ENCODE measurements at places on chromosomes 3 and 15. TPM values are rescaled to one million over a fixed set of nuclear protein-coding genes. Genes with fewer than 3 reads are reported as not detected.

The SGO1 gene
- not detected for total RNA-seq

DNA sequence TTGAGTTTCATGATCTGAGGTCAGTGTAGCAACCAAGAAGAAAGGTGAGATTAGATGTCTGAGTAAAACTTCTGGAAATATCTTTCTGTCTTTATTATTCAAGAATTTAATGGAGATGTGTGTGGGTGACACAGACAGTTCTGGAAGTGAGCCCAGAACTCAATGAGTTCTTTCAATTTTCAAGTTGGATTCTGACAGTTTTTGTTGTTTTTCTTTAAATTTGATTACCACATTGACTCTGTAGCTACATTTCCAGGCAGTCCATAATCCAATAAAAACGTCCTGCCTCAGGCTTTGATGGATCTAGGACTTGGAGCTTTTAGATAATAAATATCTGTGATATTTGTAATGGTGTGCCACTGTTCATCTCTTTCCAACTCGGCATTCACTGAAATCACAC lies 3.9 kb upstream of the PARP14 start:
- DNase-seq = no peak

GRCh38 chr3:87333393-87333892 lies 57.1 kb upstream of the POU1F1 start:
- DNase-seq = no peak

DNA sequence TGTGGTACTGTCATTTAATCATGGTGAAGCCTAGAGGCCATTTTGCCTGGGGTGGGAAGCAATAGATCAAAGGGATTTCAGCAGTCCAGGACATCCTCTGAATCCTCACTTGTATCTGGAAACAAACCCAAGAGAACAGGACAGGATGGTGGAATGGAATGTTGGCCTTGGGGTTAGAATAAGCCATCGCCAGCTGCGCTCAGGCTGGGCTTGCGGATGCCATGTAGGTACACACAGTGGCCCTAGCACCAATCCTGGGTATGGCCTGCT lies 76.5 kb upstream of the ALDH1A3 start:
- no peak for DNase-seq

- DNase-seq = no peak
Measured at GRCh38 chr3:57150113-57150581, 15.0 kb downstream of the IL17RD start.

DNA sequence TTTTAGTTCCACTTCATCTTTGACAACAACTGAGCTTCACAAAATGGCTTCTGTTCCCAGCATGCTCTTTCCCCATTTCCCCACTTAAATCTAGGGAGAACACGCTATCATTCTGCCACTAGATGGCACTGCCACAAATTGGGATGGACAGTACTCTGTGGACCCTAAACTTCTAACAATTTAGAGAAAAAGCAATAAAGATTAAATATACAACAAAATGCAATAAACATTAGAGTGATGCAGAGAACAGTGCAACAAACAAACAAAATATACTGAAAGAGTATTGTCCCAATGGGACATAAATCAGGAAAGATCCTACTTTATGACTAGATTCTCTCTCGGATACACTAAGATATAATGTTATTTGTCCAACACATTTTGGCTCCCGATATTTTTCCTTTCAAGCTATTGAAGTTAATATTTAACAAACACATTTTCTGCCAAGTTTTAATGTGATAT lies 169.7 kb upstream of the TMCO5A start:
- no peak for DNase-seq

- DNase-seq = no peak
Measured at GRCh38 chr3:56288258-56288657, 180.0 kb downstream of the ERC2 start.

DNA sequence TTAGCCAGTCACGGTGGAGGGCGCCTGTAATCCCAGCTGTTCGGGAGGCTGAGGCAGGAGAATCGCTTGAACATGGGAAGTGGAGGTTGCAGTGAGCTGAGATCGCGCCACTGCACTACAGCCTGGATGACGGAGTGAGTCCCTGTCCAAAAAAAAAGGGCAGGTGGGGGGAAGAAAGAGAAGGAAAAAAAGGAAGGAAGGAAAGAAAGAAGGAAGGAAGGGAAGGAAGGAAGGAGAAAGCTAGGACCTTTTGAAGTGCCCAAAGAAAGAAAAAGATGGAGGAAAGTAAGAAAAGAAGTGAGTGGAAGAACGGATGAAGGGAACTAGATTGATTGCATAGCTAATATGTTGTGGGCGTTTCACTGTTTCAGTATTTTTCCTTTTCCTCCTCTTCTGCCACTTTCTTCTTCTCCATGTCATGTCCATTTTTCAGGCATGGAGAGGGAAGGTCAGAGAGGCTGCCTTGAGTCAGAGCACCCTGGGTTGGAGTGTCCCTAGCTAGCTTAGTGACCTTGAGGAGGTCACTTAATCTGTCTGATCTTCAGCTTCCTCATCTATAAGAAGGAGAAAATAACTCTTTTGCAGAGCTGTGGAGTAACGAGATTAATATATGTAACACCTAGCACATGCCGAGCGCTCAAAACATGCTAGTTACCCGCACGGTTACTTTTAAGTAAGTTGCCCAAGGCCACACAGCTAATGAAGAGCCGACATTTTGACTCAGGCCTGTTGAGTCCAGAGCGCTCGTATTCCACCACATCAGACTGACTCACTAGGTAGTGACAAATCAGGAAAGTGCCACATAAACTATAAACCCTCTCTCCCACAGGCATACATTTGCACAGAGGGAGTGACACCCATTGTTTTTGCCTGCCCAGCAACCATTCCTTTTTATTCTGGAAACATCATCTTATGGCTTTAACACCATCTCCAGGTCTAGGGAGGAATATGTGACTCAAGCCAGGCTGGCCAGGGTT lies 42.2 kb downstream of the BHLHE40 start:
- no peak for DNase-seq

GRCh38 chr15:53022788-53023187 lies 232.7 kb upstream of the ONECUT1 start:
- DNase-seq = no peak

The ISL2 gene
- total RNA-seq = not detected

GRCh38 chr15:77518458-77518857 lies 97.8 kb downstream of the HMG20A start:
- no peak for DNase-seq

DNA sequence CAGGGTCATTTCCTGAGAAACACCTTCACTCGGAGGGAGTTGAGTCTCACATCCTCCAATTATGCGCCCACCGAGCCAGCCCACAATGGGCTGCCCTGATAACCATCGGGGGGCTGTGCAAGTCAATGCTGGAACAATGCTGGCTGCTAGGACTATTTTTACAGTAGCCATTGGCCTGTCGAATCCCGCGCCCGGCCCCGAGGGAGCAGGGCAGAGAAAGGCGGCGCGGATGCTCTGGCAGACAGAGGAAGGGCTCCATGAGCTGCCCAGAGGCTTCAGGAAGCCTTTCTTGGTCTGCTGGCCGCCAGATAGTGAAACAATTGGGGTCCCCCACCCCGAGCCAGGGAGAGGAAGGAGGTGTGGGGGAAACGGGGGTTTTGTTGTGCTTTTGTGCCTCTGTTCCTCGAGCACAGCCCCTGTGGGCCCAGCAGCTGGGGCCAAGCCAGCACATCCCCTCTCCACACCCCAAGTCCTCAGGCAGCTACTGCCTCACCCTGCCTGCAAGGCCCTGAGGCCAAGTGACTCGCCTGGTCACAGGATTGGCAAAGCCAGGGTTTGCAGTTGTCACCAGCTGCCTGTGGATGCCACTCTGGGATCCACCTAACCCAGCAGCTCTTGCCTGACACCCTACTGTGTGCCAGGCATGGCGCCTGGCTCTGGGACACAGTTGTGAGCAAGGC lies 39.0 kb downstream of the SLC6A6 start:
- no peak for DNase-seq

The LRRC31 gene
- total RNA-seq = not detected

The HHLA2 gene
- not detected for total RNA-seq

DNA sequence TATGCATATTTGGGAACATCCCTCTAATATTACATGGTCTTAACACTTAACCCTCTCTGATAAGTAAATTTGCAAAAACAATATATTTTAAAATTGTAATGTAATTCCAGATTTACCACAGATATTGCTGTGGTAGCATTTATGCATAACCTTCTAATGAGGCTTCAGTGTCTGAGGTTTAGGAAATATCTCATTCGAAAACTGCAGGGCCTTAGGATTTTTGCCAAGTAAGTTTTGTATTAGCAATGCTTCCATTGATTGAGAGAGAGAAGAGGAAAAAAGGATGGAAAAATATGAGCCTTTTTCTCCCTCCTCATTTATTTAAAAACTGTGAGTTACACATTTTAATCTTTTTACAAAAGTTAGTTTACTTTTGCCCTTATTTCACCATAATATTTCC lies 294.6 kb downstream of the EPHA3 start:
- DNase-seq = no peak

The CLDN11 gene
- 9.0 TPM for total RNA-seq

The LSAMP gene
- 2.1 TPM for total RNA-seq

DNA sequence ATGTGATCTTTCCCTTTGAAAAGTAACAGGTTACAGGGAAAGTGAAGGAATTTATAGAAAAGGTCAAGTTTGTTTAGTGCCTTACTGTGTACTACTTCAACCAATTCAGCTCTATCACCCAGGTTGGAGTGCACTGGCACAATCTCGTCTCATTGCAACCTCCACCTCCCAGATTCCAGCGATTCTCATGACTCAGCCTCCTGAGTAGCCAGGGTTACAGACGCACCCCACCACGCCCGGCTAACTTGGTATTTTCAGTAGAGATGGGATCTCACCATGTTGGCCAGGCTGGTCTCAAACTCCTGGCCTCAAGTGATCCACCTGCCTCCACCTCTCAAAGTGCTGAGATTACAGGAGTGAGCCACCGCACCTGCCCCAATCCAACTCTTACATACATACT lies 279.7 kb downstream of the ZBTB20 start:
- DNase-seq = no peak

DNA sequence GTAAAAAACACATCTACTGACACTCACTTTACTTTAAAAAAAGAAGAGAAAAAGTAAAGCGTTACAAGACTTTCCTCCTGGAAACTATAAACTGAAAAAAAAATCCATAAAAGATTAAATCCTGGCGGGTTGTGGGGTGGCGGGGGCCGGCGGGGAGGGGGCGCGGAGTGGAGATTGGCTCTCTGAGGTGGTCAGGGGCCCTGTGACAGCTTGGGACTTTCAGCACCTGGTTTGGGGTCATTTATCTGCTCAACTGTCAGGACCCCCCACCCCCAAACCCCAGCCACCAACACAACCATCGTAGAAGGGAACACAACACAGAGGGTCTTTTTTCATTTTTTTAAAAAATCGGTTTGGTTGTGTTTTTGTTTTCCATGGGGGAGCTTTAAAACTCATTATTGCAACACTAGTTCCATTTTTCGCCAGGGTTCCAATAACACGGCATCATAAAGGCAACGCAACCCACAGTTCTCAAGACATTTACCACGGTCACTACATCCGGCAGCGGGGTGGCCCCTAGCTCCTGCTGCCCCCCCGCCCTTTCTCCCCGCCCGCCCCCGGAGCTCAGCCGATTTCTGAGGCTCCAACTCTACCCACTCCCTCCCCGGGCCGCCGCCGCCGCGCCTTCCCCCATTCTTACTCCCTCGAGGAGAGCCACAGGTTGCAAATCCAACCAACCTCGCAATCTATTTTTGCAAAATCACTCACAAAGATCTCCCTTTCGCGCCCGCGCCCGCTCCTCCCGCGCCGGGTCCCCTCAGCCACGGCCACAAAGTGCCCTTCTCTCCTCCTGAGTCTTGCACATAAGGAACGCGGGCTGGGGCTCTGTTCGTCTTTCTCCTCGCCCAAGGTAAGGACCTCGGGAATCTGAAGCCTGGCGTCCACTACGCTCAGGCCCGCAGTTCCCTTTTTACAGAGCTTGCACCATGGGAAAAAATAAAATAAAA lies 1.8 kb downstream of the BCL6 start:
- no peak for DNase-seq

DNA sequence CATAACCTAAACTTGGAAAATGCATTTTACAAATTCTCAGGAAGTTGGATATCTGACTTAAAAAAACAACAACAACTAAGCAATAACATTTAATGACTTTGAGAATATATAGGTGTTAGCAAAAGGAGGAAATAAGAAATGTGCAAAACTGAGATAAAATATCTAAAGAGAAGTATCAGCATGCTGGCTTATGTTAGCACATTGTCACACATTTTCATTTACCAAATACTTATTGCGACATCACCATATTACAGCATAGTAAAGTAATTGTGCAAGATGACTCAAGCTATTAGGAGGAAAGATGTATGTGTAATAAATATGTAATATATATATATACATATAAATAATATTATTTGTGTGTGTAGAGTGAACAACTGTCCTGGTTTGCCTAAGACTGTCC lies 9.2 kb downstream of the PTX3 start:
- no peak for DNase-seq

GRCh38 chr3:17585394-17586325 lies 156.8 kb downstream of the TBC1D5 start:
- no peak for DNase-seq

The ANKRD63 gene
- total RNA-seq = 0.44 TPM

The SLC22A14 gene
- total RNA-seq = not detected

The CLDN18 gene
- 0.12 TPM for total RNA-seq

The SLC12A8 gene
- total RNA-seq = 1.9 TPM

The CPNE9 gene
- total RNA-seq = not detected

The ARNT2 gene
- total RNA-seq = 8.4 TPM

DNA sequence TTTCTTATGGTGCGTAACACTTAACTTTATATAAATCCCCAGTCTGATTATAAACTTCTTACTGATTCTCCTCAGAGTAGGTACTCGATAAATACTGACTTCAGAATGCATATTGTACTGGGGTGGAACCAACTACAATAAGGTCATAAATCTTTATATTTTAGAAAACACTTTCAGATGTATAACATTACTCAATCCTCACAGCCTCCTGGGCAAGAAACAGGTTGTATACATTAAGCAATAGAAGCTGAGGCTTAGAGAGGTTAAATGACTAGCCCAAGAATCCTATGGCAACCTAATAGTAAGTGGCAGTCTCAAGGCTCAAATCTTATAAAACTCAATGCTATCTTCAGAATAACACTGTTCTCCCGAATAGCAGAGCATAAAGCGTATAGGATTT lies 9.1 kb downstream of the VPS13C start:
- DNase-seq = no peak

GRCh38 chr3:87924485-87924884 lies 134.3 kb downstream of the CGGBP1 start:
- DNase-seq = no peak

- DNase-seq = no peak
Measured at GRCh38 chr15:74655424-74655823, 39.8 kb downstream of the CLK3 start.

The IL5RA gene
- 0.51 TPM for total RNA-seq

The NOX5 gene
- 0.16 TPM for total RNA-seq

DNA sequence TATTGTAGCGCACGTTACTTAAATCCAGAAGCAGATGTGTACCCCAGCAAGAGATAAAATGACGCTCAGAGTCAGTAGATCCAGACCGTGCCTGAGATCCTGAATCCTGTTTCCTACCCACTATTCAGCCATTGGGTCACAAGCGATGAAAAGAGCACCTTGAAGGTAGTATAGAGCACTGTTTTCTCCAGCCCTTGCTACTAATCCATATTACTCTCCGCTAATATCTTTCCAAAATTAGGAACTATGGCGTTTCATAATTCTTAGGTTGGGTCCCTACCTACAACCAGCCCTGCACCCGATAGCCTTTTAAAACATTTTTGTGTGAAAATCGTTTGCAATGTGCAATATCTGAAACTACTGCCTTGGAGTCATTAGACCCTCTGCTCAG lies 596 bp downstream of the BTD start:
- DNase-seq = no peak

The ADGRG7 gene
- not detected for total RNA-seq

The MYO5C gene
- total RNA-seq = 5.3 TPM

Data from right atrium auricular region (tissue), 2 donors.